ENCODE measurements at places on chromosomes 13 and 19.

- H3K27me3 ChIP-seq = peaks cover 79% of the 10 kb centered on the region
- peaks cover 35% of the 10 kb centered on the region for H3K4me1 ChIP-seq
- no peak overlapping the region for H3K4me3 ChIP-seq
- DNase-seq = no peak
Observed at GRCh38 chr13:27794368-27794691, 2.0 kb downstream of the GSX1 start.

GRCh38 chr13:71368336-71368735 is 498.7 kb downstream of the DACH1 start:
- no peak overlapping the region for H3K27ac ChIP-seq
- H3K36me3 ChIP-seq = no peaks in the 10 kb centered on the region
- DNase-seq = no peak
- no peaks in the 10 kb centered on the region for H3K4me1 ChIP-seq

DNA sequence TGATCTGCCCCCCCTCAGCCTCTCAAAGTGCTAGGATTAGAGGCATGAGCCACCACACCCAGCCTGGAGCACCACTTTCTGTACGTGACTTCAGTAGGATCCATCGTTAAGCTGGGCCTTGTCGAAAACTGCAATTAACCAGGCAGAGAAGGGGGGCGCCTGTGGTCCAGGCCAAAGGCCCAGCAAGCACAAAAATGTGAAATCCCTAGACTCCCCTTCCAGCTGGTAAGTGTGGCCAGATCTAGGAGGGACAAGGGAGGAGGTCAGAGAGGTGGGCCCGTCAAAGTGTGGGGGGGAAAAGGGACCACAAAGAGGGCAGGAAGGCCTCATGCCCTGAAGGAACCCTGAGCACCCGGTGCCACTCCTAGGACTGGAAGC is 13.8 kb downstream of the DDX39A start:
- peaks cover 12% of the 10 kb centered on the region for H3K4me1 ChIP-seq
- no peak overlapping the region for H3K4me3 ChIP-seq
- no peaks in the 10 kb centered on the region for H3K27me3 ChIP-seq
- DNase-seq = no peak
- peaks cover 87% of the 10 kb centered on the region for H3K36me3 ChIP-seq
- peak overlapping the region; percentile 44 for H3K27ac ChIP-seq

- H3K27me3 ChIP-seq = peaks cover 6% of the 10 kb centered on the region
- no peaks in the 10 kb centered on the region for H3K36me3 ChIP-seq
- no peak for DNase-seq
- H3K4me3 ChIP-seq = no peak overlapping the region
- H3K27ac ChIP-seq = no peak overlapping the region
- no peaks in the 10 kb centered on the region for H3K4me1 ChIP-seq
Observed at GRCh38 chr13:110576736-110577476, 15.4 kb upstream of the RAB20 start.

DNA sequence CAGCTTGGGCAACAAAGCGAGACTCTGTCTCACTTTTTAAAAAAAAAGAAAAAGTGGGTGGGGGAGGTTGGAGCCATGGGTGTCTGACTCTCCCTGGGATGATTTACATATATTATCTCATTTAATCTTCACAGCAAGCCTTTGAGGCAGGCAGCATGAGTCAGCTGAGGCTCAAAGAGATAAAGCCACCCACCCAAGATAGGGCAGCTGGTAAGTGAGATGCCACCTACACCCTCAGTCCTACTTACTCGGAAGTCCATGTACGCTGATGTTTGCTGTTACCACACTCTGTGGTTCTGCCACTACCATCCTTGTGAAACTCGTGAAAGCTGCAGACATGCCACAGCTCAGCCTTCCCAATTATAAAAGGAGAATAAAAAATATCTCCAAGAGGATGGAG is 142.0 kb upstream of the TSHZ3 start:
- H3K27me3 ChIP-seq = no peaks in the 10 kb centered on the region
- DNase-seq = no peak
- H3K27ac ChIP-seq = no peak overlapping the region
- H3K4me3 ChIP-seq = no peak overlapping the region
- no peaks in the 10 kb centered on the region for H3K36me3 ChIP-seq

DNA sequence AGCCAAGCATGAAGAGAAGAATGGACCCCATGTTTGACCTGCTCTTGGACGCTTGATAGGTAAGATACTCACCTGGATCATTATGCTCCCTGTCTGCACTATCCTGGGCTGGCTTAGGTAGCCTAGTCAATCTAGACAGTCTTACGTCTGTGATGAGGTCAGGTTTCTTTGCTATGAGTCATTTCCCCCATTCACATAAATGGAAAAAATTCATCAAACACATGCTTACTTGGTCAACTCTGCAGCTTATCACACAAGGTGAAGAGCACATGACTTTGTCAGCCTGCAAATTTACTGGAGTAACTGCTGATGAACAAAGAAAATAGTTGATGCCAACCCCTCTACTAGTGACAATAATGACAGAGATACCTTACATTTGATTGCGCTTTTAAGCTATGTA is 170.0 kb downstream of the NUFIP1 start:
- no peaks in the 10 kb centered on the region for H3K4me1 ChIP-seq
- H3K36me3 ChIP-seq = no peaks in the 10 kb centered on the region
- no peak overlapping the region for H3K4me3 ChIP-seq
- no peaks in the 10 kb centered on the region for H3K27me3 ChIP-seq
- no peak overlapping the region for H3K27ac ChIP-seq
- no peak for DNase-seq
